Head of caudate nucleus (tissue), 42 donors: ENCODE measurements at places on chromosomes 16 and 17.

DNA sequence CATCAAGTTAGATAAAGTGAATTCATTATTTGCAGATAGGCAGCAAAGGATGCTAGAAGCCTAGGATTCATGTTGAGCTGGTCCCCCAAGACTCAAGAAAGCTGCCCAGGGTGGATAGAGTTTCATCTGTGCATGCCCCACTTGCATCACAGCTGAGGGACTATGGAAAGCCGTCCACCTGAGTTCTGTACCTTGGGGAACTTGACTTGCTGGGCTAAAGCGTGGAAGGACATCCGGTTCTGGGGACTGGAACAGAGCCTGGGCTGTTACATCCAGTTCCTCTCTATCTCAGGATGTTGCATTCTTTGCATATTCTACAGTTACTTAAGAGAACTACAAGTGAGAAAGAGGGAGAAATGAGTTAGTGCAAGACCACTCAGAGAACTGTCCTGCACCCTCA is 458.4 kb downstream of the SHISA9 start:
- no peak for DNase-seq

GRCh38 chr17:61284174-61284573 is 115.5 kb upstream of the TBX2 start:
- no peak for DNase-seq

DNA sequence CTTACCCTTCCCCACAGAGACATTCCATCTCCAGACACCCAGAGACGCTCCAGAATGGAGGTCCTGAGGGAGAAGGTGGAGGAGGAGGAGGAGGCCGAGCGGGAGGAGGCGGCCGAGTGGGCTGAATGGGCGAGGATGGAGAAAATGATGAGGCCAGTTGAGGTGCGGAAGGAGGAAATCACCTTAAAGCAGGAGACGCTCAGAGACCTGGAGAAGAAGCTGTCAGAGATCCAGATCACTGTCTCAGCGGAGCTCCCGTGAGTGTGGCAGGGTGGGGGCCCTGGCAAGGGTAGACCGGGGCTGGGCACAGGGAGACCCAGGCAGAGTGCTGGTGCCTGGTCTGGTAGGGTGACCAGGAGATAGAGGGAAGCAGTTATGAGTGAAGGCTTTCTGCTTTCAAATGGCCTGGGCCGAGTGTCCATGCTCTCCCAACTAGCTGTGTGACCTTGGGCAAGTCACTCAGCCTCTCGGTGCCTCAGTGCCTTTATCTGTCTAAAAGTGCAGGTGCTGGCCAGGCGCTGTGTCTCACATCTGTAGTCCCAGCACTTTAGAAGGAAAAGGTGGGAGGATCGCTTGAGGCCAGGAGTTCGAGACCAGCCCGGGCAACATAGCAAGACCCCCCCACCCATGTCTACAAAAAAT is 3.4 kb downstream of the DRC7 start:
- no peak for DNase-seq

DNA sequence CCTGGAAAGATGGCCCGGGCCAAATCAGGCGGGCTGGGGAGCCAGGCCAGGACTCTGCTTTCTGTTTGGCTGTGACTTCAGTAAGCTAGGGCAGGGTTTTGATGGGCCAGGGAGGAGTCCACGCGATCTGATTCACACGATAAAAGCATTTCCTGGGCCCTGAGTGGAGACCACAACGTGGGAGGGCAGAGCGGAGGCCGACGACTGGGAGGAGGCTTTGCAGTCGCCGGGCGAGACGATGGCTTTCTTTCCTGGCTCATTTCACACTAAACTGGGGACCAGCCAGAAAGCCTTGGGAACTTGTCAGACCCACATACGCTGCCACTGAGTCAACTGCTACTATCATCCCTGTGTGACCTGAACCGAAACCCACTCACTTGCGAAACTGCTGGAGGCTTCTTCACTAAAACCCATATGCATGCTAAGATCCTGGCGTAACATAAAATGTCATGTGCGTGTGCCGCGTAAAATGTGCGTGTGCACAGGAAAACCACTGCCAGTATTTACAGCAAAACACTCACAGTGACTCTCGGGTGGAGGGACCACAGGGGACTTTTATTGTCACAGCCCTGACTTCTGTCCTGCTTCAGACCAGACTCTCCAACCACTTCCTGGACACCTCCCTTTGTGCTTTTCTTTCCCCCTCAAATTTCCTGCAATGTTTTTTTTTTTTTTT is 14.2 kb upstream of the RHBDF2 start:
- DNase-seq, result no peak

GRCh38 chr17:78013683-78014467 is 55.4 kb downstream of the TNRC6C start:
- peak; percentile 79 for DNase-seq
